ENCODE measurements at places on chromosomes 5 and 9.

GRCh38 chr9:13570068-13570974 lies 290.8 kb upstream of the MPDZ start:
- no peak for DNase-seq

- no peak for DNase-seq
Measured at GRCh38 chr5:140398379-140398811, 3.2 kb upstream of the ANKHD1 start.

- no peak for DNase-seq
Measured at GRCh38 chr5:100409660-100410151, 125.5 kb upstream of the FAM174A start.

DNA sequence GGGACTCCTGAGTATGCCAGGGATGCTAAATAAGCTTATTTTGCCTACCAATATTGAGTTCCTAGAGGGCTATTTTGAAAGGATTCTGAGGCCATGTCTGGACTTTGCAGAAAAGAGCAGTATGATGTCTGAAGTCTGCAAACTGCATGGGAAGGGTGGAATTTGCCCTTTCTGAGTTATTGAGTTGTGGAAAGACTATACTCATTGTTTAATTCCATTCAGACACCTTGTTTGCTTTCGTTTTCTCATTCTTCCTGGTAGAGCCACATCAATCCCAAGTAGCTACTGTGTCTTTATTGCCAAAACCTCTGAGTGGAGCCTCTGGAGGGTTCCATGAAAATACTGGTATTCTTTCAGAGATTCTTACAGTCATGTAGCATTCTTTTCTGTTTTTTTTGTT lies 50.9 kb upstream of the PPP1R2B start:
- DNase-seq, result no peak

DNA sequence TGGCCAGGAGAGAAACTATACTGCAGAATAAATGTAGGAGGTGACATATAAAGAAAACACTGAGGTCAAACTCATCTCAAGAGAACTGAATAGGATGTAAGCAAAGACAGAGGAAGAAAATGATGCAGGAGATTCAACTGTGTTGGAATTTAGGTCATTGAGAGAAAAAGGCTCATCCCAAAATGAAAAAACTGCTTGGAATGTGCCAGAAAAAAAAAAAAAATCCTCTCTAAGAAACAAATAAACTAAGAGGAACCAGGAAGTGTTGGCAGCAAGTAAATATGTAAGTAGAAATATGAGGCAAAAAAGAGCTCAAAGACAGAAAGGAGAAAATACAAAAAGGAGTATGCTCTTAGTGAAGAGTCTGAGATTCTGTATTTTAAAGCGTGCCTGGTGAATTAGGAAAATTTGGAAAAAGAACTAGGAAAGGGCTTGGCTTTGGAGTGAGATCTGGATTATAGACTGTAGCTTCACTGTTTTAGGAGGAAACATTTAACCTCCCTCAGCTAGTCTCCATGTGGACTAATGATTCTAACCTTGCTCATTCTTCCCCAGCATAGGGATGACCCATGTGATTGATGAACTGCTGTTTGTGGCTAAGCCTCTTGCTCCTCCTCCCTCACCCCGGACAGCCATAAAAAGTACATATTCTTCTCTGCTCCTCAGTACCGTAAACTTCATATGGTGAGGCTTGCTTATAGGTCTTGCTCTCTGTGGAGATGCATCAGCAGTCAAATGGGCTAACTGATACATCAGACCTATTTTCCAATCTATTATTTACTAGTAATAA lies 185.6 kb upstream of the POU5F2 start:
- DNase-seq, result no peak

DNA sequence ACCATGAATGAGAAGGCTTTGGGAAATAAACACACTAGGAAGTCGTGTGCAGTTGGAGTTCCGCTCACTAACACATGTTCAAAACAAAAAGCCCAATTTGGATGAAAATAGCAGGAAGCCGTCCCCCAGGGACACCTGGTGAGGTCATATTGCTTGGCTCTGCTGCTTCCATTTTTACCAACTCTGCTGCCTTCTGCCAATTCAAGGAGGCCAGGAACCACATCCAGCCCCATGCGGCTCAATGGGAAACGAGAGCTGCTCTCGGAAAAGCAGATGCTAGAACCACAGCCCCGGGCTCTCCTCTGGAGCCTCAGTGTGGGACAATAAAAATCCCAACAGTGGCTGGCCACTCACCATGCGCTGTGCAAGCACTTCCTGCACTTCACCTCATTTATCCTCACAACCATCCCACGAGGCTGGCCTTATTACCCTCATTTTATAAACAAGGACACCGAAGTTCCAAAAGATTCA lies 13.4 kb downstream of the ADAM19 start:
- DNase-seq, result no peak

GRCh38 chr9:126000731-126001580 lies 253.8 kb downstream of the PBX3 start:
- no peak for DNase-seq

DNA sequence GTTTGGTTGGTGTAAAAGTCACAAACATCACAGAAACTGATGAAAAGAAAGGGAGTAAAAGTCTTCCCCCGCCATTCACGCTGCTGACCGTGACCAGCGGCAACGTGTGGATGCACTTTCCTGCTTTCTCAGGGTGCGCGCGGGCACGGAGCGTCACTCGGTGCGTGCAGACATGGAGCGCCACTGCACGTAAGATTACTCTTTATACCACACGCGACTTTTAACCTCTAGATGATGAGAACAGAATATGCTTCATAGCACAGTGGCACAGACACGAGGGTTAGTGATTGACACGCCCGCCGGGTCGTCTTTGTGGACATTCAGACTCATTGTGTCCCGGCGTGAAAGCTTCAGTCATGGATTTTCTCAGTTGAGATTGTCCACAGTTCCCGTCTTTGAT lies 15.7 kb downstream of the CEP72 start:
- no peak for DNase-seq

- no peak for DNase-seq
Measured at GRCh38 chr5:141608557-141608956, 10.2 kb downstream of the DIAPH1 start.
